PC-3 (cell line): ENCODE measurements at places on chromosomes 16 and 17. TPM values are rescaled to one million over a fixed set of nuclear protein-coding genes. Genes with fewer than 3 reads are reported as not detected.

DNA sequence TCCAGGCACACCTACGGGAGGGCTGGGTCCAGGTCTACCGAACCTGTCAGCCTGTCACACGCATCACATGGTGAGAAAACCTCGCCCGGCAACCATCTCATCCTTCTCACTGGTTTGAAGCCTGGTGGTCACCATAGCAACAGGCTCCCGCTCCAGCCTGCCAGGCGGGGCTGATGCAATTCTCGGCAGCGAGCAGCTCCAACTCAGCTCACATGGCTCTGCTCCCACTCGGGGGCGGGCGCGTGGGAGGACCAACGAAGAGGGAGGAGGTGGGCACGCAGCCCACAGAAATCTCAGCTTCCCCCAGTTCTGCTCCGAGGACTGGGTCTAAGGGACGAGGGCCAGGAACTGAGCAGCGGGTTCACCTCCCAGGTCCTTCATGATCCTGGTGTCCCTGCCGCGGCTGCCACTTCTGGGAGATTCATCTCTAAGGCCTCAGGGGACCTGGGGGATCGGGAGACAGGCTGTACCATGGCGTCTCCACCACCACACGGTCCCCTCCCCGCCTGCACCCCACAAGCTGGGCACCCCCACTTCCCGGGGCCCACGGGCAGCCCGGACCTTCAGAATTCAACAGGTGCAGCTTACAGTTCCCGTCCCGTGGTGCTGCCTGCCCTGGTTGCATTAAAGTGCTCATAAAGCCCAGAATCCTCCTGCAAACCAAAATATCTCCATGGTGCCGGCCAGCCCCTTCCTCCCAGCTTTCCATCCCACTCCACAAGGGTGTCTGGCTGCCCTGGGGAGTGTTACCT is 25.8 kb downstream of the ABR start:
- DNase-seq, result peak; percentile 8

GRCh38 chr16:71880176-71880575 is 3.8 kb downstream of the ZNF821 start:
- no peak for DNase-seq

GRCh38 chr16:53950677-53951076 is 246.7 kb downstream of the FTO start:
- no peak for DNase-seq

DNA sequence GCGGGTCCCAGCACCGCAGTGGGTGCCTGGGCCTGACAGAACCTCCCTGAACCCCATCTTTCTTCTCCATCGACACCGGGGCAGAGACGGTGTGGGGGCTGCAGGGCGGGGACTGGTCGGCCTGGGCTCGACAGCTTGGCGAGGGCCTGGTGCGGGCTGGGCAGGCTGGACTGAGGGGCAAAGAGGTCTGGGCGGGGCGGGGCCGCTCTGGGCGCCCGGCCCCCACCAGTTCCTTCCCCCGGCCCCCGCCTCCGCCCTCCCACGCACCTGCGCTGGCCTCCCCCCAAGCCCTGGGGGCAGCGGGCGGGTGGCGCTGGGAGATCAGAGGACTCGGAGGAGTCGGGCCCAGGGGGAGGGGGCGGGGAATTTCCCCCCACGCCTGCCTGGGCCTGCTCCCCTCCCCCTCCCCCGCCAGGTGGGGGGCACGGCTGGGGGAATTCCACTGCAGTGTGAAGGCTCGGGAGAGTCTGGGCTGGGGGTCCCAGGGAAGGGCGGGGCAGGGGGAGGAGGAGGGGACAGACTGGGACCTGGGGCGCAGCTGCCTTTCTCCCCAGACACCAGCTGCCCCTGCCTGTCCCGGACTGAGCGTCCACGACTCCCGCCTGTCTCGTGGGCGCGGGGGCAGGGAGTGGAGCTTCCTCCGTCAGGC is 877 bp upstream of the KREMEN2 start:
- DNase-seq, result no peak

DNA sequence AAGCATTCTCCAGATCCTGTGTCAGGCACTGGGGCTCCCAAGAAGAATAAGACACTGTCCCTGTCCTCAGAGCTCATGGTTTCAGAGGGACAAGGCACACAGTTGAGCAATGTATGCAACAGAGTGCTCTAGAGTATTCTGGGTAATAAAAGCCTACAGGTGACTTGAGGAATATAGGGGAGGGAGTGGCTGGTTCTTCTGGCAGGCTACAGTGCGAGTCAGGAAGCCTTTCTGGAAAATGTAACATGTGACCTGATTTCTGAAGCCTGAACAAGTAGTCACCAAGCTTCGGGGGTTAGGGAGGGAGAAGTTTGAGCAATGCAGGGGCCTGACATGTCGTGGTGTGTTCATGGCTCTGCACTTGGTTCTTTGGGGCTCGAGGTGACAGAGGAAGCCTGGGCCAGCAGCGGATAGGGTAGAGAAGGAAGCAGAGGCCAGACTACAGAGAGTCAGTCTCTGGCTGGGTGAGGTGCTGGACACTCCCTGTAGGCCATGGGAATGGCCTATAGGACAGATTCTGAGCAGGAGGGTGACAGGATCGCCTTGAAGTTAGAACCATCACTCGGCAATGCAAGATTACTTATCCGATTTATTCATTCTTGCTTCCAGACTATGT is 16.0 kb upstream of the LRRC75A start:
- peak; percentile 25 for DNase-seq

DNA sequence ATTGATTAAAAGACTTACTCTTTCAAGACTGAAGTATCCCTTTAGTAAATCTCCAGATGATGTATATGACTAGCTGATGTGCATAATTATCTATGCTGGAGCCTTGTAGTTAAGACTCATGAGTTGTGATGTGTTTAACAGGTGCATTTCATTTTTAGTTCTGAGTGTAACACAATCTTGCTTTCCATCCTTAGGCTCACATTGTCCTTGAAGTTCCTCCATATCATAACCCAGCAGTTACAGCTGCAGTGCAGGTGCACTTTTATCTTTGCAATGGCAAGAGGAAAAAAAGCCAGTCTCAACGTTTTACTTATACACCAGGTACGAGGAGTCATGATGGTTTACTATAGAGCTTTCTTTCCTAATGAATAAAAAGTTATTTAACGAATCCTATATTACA is 52.9 kb downstream of the ESRP2 start:
- DNase-seq, result no peak

DNA sequence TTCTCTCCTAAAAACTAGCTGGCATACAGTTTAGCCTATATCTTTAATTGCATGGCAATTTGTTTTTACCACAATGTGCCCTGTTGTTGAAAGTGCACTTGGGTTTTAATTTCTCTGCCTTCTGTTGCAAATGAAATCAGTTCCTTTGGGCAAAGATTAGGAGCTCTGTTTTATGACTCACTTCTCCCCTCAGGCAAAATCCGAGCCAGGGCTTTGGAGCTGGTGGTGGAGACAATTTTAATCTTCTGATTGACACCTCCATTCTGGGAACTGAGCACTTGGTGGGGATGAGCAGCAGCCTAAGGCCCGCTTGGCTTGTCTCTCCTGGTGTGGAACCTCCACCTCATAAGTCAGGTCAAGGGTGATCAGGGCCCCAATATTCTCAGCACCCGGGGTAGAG is 13.3 kb upstream of the MYH8 start:
- no peak for DNase-seq

DNA sequence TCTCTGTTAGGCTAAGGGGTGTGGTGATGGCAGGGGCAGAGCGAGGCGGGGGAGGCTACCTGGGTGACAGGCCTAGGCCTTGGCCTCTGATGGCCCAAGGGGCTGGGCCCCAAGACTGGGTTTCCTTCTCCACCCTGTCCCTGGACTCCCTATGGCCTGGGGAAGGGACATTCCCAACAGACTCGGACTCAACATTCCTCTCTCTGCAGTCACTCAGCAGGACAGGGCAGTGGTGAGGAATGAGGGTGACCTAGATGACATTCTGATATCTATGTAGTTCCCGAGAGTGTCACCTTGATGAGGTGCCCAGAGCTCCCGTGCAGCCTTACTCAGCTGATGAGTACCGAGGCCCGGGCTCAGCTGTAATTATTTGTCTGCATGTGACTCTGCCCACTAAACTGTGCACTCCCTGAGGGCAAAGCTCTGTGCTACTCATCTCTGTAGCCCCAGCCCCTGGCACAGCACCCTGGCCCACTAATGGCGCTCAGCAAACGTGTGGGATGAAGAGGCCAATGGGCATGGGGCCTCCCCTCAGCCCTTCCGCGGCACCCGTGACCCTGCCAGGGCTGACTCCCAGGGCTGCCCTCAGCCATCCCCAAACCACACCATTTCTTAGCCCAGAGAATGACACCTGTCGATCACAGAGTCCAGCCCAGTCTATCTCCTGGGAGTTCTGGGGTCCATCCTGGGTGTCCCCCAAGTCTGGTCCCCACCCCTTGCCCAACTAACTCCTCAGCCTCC is 2.2 kb downstream of the PLCD3 start:
- DNase-seq, result peak; percentile 59

- no peak for DNase-seq
Observed at GRCh38 chr16:1180549-1181403, 27.9 kb downstream of the CACNA1H start.

GRCh38 chr17:79156463-79157095 is 82.0 kb downstream of the ENGASE start:
- DNase-seq, result no peak

DNA sequence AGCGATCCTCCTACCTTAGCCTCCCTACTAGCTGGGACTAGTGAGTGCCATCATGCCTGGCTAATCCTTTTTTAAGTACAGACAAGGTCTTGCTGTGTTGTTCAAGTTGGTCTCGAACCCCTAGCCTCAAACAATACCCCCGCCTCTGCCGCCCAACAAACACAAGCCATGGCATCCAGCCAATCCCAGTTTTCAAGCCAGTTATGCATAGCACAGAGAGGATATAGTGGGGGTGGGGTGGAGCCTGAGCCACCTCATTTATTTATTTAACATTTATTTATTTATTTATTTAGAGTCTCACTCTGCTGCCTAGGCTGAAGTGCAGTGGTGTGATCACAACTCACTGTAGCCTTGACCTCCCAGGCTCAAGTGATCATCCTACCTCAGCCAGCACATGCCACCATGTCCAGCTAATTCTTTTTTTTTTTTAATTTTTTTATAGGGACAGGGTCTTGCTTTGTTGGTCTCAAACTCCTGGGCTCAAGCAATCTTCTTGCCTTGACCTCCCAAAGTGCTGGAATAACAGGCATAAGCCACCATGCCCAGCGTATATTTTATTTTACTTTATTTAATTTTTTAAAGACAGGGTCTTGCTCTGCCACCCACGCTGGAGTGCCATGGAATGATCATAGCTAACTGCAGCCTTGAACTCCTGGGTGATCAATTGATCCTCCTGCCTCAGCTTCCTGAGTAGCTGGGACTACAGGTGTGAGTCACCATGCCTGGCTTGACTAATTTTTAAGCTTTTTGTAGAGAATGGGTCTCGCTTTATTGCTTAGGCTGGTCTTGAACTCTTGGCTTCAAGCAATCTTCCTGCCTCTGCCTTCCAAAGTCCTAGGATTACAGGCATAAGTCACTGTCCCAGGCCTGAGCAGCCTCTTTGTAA is 26.2 kb upstream of the KLHL11 start:
- DNase-seq, result no peak

DNA sequence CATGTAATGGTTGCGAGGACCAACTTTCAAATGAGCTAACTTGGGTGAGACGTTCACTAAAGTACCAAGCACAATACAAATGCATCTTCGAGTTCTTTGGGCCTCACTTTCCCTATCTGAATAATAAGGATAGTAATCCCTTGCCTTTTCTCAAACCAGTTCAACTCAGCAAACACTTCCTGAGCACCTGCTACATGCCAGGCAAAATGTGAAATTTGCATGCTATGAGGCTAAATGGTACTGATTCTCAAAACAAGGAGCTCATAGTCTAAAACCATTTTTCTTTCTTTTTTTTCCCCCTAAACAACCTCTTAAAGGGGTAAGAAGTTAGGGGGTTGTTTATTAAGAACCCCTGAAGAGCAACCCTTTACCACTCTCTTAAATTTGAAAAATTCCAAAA is 101.4 kb upstream of the HLF start:
- DNase-seq, result no peak

DNA sequence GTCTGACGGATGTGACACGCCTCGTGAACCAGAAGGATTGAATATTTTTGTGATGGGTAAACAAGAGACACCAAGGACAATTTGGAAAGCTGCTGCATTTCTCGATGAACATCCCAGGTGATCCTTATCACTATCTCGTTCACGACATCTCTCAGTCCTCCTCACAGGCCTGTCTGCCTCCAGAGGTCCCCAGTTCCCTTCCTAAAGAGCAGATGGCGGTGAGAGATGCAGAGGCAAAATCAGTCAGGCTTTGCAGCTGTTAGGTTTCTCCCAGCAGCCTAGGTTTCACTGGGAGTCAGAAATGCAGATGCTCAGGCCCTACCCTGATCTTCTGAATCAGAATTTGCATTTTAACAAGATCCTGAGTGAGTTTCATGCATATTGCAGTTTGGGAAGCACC is 23.6 kb downstream of the SCPEP1 start:
- no peak for DNase-seq

DNA sequence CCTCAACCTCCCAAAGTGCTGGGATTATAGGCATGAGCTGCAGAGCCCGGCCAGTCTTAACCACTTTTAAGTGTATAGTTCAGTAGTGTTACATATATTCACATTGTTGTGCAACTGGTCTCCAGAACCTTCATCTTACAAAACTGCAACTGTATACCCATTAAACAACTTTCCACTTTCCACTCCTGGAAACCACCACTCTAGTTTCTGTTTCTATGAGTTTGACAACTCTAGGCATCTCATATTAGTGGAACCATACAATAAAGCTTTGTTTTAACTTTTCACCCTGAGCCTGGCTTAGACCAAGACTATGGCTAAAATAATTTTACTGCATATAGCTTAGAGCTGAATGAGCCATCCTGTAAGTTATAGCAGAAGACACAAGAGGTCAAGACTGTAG is 108.0 kb upstream of the GOT2 start:
- no peak for DNase-seq

DNA sequence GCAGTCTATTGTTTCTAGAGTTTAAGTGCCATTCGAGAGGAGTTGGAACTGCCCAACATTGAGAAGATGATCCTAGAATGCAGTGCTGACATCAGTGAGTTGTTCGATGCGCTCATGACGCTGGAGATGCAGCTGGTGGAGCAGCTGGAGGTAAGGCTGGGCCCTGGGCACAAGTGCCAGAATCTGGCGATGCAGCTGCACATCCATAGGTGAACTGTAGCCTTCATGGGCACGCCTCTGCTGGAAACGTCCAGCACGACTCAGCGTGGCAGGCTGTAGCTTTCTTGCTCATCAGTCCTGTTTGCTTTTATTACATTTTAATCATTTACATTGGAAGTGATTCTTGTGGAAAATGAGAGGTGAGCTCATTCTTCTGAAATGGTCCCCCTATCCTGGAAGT is 31.7 kb downstream of the DRC3 start:
- DNase-seq, result peak; percentile 43

GRCh38 chr17:14903854-14904253 is 361.3 kb downstream of the PMP22 start:
- no peak for DNase-seq

DNA sequence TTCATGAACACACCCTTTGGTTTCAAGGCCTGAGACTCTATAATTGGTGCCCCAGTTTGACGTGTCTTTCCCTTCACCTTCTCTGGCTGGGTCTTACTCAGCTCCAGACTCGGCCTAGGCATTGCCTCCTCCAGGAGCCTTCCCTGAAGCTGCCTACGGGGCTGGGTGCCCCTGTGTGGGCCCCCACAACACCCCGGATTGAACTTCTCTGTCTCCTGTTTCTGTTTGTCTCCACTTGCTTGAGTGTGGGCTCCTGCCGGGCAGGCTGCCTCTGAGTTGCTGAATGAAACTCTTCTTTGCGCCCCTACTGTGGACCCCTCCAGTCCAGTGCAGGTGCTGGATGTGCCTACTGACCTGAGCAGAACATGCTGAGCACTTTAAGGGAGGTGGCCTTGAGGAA is 2.3 kb upstream of the MPRIP start:
- DNase-seq, result no peak

The KRTAP4-3 gene
- not detected in 2 replicates for total RNA-seq

The CTF1 gene
- 0.29 and 0.98 TPM in 2 replicates for total RNA-seq

The TBKBP1 gene
- 9.0 and 12.8 TPM in 2 replicates for total RNA-seq

The ODAD4 gene
- total RNA-seq, result 0.15 and 0.98 TPM in 2 replicates
